ENCODE measurements at places on chromosomes 4 and X.

DNA sequence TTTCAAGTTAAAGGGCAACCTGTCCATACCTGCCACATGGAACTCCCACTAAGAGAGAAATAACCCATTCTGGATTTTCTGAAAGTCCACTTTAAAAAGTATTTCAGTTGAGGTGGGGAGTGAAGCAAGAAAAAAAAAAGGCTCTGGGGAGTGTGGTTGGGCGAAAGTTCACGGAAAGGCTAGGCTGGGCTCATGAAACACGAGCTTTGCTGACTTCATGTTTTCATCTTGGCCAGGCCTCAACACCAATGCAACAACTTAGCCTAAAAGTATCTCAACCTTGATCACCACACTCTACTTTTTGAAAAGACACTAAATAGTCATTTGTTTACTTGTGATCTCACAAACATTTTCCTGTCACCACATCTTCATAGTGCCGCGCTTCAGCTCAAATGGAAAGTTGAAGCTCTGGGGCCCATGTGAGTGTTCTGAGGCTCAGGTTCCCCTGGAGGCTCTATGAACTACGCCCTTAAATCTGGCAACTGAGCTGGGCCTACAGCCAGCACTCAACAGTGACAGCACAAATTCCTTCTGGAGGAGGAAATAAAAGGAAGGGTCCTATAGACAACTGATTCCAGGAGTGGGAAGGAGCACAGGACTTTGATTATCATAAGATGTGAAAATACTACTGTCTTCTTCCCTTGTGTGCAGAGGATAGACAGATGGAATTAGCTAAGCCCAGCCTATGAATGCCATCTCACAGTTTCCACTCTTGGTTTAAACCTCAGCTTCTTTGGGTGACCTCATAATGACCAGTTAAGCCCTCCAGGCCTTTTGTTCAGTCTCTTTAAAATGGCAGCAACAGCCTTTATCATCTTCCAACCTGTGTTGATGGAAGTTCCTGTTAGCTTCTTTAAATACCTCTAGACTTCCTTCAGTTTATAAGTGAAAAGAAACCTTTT, 5.1 kb downstream of the CD40LG start:
- DNase-seq: no peak

DNA sequence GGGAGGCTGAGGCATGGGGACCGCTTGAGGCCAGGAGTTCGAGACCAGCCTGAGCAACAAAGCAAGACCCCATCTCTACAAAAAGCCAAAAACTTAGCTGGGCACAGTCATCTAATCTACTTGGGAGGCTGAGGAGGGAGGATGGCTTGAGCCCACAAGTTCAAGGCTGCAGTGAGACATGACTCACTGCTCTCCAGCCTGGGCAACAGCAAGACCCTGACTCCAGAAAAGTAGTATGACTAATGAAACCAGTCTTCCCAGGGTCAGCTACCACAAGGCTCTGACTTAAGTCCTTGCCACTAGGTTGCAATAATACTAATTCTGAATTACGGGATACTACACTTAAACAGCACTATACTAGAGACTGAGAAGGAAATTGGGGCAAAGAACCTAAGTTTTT, 33.1 kb downstream of the ERVMER34-1 start:
- DNase-seq: no peak

DNA sequence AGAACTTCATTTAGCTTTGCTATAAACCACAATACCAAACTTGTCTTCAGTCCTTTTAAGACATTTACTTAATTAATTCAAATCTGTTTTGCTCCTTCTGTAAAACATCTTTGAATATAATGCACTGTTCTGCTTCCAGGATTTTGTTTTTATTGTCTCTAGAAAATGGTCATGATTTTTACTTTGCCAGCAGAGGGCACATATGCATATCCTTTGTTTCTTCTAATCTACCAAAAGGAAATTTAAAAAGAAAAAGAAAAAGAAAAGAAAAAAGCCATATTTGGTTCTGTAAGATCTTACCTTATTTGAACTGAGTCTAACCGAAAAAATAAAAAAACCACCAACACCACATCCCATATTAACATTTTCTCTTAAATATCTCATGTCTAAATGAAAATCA, 101.9 kb upstream of the CCSER1 start:
- DNase-seq: no peak

DNA sequence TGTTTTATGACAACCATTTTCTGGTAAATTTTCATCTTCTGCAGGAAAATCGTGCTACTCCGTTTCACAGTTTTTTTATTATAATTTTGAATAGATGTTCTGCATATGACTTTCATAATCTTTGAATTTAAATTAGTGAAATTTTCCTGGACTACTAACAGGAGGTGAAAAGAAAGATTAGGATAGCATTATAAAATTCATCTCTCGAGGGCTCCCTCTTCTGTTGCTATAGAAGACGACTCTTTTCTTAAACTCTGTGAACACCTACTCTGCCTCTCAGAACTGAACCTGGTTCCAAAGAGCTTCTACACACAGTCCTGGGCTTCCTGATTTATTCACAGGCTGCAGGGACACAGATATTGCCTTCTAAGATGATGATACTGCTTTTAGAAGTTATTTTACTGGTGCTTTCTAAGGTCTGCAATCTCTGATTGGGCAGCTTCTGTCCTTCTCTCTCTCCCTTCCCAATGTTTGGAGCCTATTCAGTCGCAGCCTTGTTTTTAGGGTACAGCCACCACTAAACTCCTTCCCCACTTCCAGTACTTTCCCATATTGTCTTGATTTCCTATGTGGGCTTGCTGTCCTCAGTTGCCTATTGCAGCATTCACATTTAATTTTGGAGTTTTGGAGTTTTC, 10.1 kb upstream of the SAP30 start:
- DNase-seq: no peak

- DNase-seq: no peak
Observed at GRCh38 chr4:4541040-4541631, 712 bp downstream of the STX18 start.

Measured in stimulated activated CD4-positive, alpha-beta T cell treated with anti-CD3 and anti-CD28 coated beads, Interleukin-15, amount 100 ng/mL, for 48 hours (primary cell).